DMS153 (cell line): ENCODE measurements at places on chromosomes 16 and 17.

DNA sequence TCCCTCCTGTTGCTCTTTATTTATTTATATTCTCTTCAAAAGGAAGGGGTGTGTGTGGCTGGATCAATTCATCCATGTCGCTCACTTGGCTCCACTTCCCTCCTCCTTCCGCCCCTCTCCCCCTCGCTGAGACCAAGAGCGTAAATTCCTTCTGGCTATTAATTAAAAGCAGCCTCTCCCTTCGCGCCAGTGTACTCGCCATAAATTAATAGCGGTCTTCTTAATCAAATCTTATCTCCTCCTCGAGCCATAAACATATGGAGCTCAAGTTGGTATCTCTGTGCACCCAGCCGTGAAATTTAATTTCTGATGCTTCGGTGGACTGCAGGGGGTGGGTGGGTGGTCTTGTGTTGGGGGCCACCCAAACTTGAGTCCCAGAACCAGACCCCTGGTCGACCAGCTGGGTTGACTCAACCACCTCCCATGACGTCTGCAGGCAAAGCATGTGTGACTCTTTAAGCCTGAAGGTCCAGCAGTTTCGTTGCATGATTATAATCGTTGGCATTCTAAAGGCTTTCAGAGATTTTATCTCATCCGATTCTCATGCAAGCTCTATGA lies 57.9 kb downstream of the SDK2 start:
- DNase-seq, result no peak

GRCh38 chr17:34306466-34306865 lies 12.8 kb upstream of the CCL8 start:
- peak; percentile 48 for DNase-seq

- DNase-seq, result no peak
Observed at GRCh38 chr16:66469291-66469946, 42.3 kb downstream of the BEAN1 start.

DNA sequence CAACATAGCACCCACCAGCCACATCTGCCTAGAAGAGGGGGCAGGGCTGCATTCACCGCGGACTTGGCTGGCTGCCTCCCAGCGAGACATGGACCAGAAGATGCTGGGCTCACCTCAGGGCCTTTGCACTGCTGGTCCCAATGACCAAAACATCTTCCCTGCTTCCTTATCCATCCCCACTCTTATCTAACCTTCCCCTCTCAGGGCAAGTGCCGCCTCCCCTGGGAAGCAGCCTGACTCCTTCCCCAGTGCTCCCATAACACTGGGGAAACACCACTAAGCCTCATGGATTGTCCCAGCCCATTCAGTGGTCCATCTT lies 5.7 kb downstream of the TMC6 start:
- no peak for DNase-seq

DNA sequence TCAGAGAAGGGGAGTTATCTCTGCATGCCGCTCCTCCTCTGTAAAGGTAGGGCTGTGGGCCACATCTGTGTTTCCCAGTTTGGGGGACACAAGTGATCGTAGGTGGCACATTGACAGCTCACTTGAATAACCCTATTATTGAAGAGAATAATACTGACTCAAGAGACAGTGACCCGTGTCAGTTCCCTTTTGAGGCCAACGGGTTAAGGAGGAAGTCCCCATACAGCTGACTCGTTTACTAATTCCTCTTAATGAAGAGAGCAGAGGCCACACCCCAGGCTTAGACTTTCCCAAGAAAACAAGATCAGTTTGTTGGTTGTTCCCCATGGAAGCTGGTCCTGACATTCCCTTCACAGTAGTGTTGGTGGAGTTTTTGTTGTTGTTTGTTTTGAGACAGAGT lies 33.0 kb downstream of the IL4R start:
- DNase-seq, result no peak

- DNase-seq, result no peak
Observed at GRCh38 chr16:73615071-73615940, 567.4 kb upstream of the ZFHX3 start.
